ENCODE measurements at places on chromosomes 5 and 9.

DNA sequence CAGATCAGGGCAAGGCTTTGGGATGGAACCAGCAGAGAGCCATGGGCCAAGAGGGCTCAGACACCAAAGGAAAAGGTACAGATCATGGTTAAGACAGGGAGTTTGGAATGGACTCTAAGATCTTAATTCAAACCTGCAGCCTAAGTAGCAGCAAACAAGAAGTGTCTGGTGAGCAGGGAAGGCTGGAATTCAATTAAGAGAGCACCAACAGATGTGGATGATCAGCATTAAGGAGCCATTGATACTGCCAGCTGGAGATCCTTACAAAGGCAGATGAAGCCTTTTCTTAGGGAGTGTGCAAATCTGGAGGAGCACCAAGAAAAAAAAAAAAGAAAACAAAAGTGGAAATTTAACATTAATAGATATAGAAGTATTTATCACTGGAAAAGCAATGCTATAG is 516.8 kb downstream of the RASEF start:
- DNase-seq = no peak

DNA sequence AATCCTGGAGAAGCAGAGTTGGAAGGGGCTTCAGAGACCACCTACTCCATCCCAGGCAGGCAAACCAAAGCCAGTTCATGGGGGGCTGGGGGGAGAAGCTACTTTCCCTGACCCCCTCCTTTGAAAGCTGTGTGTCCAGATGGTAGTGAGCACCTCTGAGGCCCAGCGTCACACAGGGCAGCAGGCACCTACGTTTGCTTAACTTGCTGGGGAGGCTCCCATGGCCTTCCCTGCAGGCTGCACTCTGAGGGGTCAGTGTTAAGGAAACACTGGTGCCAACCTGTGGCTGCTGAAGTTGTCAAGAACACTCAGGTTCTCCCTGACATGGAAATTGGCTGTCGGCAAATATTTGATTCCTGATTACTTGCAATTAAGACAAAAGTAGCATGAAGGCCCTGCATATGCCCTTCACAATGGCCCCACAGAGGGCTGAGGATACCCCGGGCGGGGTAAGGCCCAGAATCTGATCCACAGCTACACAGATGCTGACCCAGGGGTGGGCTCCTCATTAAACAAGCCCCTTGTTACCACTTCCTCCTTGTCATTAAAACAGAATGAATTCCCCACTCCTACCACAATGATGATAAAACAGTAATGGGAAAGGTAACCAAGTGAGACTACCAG is 208.5 kb downstream of the FSTL4 start:
- no peak for DNase-seq

- DNase-seq = no peak
Measured at GRCh38 chr9:24614070-24614469, 68.4 kb upstream of the IZUMO3 start.

DNA sequence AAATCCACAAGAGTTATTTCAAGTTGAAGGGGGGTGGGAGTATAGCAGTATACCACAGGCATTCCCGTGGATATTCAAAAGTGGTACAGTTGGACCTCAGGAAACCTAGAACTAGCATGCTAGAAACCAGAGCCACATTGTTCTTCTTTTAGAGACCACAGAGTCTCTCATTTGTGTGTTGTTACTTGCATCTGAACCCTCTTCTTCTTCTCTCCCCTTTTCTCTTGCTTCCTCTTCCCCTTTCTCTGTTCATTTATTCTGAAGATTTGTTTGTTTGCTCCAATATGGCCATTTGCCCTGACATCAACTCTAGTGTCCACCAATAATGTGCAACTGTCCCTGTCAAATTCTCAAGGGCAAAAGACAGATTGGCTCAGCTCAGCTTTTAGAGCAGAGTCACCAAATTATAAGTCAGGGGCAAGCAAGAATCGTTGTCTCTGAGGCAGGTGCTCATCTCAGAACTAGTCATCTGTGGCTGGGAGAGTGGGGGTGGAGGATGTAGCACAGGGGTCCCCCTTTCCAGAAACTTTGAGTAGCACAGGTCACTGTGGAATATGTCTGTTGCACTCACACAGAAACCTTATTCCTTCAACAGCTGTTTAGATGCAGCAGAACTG is 321.1 kb downstream of the ARRDC3 start:
- no peak for DNase-seq

DNA sequence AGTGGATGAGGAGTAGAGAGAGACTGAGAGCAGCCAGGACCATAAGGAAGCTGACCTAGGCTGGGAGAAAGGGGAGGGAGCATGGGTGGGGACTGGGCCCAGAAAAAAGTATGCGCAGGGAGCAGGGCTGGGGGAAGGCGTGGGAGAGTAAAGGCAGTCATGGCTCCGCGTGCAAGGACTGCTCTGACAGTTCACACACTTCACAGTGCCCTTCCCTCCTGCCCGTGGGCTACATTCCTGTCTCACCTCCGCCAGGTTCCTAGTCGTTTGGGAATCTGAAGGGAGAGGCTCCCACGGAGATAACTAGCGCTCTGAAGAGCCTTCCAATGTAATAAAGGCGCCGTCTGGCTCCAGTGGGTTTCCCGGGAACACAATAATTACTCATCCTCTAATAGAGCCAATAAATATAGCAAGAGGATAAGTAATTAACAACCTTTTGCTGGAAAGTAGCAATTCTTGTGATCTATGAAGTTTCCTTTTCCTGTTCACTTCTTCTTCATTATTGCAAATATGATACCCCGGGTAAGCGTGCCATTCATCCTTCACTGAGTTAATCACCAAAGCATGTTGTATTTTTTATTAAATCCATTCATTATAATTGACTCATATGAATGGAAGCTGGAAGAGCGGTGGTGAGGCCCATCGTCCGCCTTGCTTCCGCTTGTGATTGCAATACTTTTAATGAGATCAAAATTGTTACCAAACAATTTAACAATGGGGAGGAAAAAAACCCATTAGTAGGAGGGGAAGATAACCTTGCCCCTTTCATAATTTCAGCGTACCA is 39.3 kb downstream of the TTLL11 start:
- DNase-seq = no peak

DNA sequence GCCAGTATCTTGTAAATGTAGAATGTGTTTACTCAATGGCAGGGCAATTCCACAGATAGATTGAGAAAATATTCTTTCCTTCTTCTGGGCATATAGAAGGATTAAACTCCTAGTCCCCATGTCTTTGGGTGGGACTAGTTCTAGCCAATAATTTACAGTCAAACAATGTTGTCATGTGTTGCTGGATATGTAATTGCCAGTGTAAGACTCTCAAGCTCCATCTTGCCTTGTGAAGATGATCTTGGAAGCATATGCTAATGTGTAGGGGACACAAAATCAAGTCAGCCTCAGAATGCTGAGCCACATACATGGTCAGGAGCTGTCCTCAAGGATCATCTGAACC is 386.9 kb downstream of the CETN3 start:
- DNase-seq = no peak

Data from left cardiac atrium (tissue), 4 donors.